ENCODE measurements at places on chromosomes 4 and X.
A peak's percentile ranks its signal among the peaks of the same experiment; 100 is the strongest.

DNA sequence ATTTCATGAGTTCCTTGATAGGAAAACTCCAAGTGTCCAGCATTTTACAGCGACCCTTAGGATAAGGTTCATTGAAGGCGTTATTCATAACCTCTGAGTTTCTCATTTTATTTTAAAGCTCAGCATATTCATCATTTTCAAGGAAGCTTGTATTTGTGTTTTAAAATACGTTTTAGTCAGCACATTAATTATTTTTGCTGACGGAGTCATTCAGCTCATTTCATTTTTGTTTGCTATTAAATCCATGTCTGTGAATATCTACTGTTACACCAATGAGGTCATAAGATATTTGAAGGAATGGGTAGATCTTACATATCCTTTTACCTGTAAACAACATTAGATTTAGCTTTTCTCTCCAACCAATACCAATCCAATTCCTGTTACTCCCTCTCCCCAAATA lies 1766.3 kb upstream of the PCDH10 start:
- DNase-seq, result no peak

- no peak for DNase-seq
Measured at GRCh38 chr4:140112576-140112975, 41.4 kb downstream of the MAML3 start.

DNA sequence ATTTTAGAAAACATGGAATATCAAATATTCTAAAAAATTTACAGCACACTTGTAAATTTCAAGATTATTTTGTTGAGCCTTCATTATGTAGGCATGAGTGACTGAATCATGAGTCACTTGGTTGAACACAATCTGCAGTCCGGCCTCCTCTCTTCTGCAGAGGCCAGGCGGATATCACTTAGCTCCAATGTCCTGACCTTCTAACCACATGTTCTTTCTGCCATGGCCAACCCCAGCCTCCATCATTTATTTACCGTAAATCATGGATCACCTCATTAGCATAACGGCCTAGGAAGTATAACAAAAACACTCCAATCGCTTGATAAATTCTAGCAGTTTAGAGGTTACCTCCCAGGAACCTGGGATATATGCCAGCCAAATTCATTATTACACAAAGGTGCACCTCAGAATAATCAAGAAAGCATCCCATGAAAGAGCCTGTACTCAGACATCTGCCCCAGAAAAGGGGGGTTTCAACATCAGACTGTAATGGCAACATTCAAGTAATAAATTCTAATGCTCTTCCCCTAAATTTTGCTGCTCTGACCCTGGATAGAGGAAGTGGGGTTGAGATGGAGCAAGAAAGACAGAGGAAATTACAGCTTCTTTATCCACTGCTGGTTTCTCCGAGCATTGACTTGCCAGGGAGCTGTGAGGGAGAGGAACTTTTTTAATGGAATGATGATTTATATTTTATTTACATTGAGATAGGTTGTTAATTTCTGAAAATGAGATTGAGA lies 2153.6 kb upstream of the AGA start:
- no peak for DNase-seq

DNA sequence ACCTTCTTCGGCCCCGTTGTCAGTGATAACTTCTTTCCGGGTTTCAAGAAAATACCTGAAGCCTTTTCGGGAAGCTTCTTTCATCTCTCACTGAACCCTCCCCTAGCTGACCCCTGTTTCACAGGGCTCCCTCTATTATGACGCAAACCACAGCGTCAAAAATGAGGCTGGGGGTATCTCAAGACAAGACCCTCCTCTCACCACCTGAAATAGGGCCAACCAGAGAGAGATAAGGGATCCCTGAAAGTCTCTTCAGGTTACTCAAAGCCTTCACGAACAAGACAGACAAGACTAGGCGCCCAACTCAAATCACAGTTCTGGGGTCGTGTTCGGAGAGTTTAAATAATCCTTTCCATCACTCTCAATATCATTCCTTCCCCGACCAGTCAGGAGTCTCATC lies 1.2 kb downstream of the PHF8 start:
- no peak for DNase-seq

DNA sequence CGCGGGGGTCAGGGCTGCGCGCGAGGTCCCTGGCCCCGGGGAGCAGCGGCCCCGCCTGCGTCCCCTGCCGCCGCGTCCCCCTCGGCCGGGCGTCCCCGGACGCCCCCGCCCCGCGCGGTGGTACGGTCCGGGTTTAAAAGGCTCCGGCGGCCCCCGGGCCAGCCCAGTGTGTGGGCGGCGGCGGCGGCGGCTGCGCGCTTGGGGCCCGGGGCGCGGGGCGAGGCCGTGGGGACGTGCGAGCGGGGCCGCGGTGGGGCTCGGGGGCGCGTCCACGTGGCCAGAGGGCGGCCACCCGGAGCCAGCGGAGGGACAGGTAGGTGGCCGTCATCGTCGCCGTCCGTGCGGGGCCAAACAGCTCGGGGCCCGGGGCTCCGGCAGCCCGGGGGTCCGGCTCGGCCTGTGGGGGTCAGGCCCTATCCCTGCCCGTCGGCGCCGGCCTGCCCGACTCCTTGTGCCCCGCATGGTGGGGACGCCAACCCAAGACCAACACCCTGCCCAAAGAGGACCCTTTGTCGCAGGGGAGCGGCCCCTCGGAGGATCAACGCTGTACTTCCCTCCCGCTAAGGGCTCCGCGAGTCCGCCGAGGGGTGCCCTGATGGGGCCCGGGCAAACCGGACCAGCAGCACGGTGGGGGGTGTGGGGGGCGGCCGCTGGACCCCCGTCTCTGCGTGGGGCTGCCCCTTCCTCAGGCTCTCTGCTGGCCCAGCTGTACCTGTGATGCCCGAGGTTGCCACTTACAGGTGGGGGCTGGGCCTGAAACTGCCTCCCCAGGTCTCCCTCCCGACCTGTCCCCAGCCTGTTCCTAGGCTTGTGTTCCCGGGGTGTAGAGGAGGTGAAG lies at the start of gene PLXNA3:
Gene PLXNA3, plus strand, starts transcription at position 166 of the 838 bp plus-strand sequence. CDS start 1,903 bp downstream, outside the sequence.
- DNase-seq, result peak; percentile 71

- DNase-seq, result no peak
Measured at GRCh38 chrX:120468071-120468470, 1.0 kb downstream of the LAMP2 start.

DNA sequence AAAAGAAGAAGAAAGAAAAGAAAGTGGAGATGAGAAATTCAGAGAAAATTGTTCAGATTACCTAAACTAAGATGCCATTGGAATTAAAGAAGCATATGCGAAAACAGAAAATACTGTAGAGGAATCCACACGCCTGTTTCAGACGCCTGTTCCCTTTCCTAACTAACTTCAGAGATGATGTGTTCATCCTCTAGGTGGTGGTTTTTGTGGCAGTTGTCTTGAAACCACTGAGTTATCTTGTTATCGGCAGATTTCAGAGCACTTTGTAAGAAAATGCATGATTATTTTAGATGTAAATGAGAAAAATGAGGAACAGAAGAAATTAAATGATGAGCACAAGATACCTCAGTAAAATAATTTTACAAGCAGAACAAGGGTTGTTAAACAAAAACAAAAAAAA lies 48.3 kb downstream of the FUNDC1 start:
- DNase-seq, result no peak

DNA sequence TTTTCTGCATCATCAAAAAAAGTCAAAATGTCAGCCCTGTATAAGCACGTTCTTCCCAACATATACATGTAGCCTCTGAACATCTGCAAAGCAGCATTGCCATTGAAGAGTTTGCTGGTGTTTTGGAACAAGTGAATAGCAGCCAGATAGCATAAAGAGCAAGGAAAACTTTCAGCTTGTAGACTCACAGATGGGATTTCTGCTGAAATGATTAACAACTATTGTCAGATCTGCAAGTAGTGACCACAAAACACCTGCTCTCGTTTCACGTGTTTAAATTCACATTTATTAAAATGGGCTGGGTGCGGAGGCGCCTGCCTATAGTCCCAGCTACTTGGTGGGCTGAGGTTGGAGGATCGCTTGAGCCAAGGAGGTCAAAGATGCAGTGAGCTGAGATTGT lies 123.7 kb downstream of the SPRY1 start:
- no peak for DNase-seq

Data from GM12891 (cell line).